ENCODE measurements at places on chromosomes 6 and 20.

- DNase-seq = no peak
Observed at GRCh38 chr20:48158014-48158413, 372.7 kb upstream of the SULF2 start.

- no peak for DNase-seq
Observed at GRCh38 chr6:144855375-144855774, 570.2 kb downstream of the UTRN start.

DNA sequence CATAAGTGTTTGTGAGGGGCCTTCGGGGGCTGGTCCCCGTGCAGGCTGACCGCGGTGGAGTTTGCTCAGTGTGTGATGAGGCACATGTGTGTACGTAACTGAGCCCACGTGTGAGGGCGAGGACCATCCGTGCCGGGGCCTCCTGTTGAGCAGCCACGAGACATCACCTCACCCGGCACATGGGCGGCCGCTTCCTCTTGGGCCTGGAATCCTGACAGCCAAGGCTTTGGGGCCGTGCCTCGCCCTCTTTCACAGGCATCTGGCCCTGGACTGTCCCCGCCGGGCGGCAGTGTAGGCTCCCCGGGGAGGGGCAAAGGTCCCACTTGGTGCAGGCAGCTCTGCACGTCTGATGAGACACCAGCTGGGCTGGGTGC, 202.3 kb downstream of the DLL1 start:
- DNase-seq = no peak

DNA sequence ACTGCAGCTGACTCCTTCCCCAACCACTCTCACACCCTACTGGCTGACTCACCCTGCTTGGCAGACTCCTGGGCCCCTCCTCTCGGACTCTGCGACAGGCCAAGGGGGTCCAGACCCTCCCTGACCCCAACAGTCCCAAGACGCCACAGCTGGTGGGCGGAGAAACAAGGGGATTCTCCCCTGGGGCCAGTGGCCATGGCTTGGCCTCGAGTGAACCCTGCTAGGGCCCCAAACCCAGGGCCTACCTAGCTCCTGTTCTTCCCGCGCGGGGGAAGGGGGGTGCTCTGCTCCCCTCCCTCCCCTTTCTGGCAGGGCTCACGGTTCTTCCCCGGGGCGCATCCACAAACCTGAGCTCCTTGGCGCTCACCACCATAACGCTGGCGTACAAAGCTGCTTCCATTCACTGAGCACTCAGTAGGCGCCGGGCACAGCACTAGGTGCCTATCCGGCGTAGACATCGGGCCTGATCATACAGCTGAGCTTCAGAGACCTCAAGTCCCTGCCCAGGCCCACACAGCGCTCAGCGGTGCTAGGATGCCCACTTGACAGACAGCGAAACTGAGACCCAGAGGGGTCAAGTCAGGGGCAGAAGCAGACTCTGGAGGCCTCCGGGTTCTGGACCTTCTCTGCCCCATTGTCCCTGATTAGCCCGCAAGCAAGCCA, 597 bp downstream of the ADA start:
- DNase-seq = no peak

GRCh38 chr20:57008217-57008616, 258.2 kb downstream of the BMP7 start:
- no peak for DNase-seq

DNA sequence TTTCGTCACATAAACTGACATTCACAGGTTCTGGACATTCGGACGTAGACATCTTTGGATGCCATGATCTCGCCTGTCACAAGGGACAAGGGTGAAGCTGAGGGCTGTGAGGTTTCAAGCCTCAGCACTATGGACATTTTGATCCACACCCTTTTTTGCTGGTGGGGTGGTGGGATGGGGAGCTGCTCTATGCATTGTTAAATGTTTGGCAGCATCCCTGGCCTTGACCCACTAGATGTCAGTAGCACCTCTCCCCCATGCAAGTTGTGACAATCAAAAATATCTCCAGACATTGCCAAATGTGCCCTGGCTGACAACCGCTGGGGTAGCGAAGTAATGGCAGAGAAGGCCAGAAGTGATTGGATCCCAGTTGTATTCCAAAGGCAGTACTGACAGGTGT, 229.4 kb downstream of the TSHZ2 start:
- DNase-seq = no peak

DNA sequence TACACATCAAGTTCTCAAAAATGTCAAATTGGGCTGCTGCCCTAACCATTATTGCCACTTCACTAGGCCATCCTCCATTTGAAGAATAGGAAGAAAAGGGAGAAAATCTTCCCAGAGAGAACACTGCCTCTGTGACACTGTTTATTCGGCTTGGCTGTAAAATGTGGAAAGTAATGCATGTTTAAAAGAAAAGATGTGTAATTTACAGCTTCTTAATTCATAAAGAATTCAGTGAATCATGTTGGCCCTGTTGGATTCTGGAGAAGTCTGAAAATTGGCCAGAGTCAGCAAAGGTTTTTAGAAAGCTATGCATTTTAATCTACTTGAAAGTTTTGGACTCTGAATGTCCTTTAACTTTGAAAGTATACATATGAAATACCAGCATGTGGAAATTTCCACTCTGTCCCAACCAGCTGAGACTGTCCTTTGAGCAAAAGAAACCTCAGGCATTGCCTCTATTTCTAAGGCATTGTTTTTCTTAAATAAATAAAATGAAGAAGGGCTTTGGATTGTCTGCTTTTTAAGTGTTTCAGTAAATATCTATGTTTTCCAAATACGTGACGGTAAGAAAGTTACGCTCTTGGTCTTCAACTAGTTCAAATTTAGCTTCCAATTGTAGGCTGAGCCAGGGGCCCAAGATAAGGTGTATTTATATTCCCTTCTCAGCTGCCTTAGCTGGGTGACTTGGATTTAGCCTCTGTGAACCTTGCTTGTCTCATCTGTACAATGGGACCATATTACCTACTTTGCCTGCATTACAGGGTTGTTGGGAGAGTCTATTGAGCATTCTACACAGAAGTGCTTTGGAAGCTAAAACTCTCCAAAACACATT, 222.2 kb downstream of the UST start:
- no peak for DNase-seq

DNA sequence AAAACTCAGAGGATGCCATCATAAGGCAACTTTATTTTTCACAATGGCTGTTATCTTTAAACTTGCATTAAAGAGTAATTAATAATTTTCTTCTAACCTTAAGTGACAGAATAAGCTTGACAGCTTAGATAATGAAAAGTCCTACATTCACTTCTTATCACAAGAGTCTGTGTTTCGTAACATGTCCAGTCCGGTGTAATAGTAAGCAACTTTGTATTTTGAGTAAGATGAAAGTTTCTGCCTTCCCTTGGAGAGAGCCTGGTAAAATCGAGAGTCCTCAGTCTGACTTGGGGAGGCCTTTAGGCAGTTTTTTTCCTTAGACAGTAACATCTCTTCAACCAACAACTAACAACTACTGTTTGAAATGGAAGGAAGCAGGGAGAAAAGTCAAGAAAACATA, 195.6 kb downstream of the GRM1 start:
- no peak for DNase-seq

DNA sequence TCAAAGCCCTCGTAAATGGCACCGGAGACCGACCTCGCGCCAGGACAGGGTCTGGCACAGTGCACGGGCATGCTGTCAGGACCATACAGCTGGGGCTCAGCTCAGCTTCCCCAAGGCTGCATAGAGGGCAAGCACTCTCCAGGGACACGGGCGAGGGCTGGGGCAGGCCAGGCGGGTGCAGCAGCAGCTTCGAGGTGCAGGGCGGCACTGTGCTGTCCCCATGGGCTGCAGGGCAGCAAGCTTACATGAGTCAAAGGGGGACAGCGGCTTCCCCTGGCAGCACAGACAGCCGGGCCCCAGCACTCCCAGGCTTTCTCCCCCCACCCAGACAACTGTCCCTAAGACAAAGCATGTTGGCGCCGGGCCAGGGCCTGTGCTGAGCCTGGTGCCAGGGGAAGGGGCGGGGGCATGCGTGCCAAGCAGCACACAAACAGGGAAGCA, 25.7 kb downstream of the PSMG4 start:
- DNase-seq = no peak

Measured in renal cortical epithelial cell (primary cell).